ENCODE measurements at places on chromosomes 3 and 15. TPM values are rescaled to one million over a fixed set of nuclear protein-coding genes. Genes with fewer than 3 reads are reported as not detected.

The ENTPD3 gene
- not detected for total RNA-seq

The DNAH12 gene
- total RNA-seq: 0.12 TPM

The IGSF11 gene
- total RNA-seq: 4.8 TPM

The NR2E3 gene
- total RNA-seq: 0.18 TPM

The PIGZ gene
- 1.2 TPM for total RNA-seq

The MED12L gene
- total RNA-seq: 0.66 TPM

The IL12A gene
- 0.49 TPM for total RNA-seq

The POC1A gene
- 15.5 TPM for total RNA-seq

The GOLGA6A gene
- not detected for total RNA-seq

The GHRL gene
- not detected for total RNA-seq

The KIF15 gene
- 8.6 TPM for total RNA-seq

The HCLS1 gene
- total RNA-seq: 0.13 TPM

The LTK gene
- total RNA-seq: 0.06 TPM

The P2RY12 gene
- not detected for total RNA-seq

Measured in A549 treated with DMSO at 1 μM for 4 hours (cell line).